DMS79 (cell line): ENCODE measurements at places on chromosomes 1 and 21.

- DNase-seq = no peak
These were observed 257.0 kb downstream of the HHIPL2 start for GRCh38 chr1:222290866-222291265.

- no peak for DNase-seq
These were observed 55.2 kb downstream of the GPR161 start for GRCh38 chr1:168081373-168082007.

DNA sequence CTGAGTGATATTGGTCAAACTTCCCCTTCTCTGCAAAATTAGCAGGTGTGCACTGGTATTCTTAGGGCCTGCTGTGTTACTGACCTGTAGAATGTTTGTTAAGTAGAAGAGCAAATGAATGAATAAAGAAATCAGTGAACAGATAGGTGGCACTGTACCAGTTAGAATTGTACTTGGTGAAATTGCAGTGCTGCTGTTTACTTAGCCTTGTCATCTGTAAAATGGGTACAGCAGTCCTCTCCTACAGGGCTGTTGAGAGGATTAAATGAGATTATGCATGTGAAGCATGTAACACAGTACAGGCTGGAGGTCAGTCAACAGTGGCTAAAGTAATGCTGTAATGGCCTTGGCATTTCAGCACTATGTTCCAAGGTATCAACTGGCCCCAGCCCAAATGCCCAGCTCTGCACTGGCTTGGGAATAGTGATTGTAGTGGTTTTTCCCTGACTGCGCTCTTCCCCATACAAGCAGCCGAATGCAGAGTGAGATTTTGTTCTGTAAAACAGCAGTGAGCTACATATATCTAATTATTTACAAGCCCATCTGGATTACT lies 10.5 kb downstream of the VANGL1 start:
- no peak for DNase-seq

GRCh38 chr1:77421504-77422233 lies 139.8 kb downstream of the AK5 start:
- DNase-seq = no peak

GRCh38 chr1:211420389-211420788 lies 71.6 kb downstream of the RD3 start:
- DNase-seq = no peak

DNA sequence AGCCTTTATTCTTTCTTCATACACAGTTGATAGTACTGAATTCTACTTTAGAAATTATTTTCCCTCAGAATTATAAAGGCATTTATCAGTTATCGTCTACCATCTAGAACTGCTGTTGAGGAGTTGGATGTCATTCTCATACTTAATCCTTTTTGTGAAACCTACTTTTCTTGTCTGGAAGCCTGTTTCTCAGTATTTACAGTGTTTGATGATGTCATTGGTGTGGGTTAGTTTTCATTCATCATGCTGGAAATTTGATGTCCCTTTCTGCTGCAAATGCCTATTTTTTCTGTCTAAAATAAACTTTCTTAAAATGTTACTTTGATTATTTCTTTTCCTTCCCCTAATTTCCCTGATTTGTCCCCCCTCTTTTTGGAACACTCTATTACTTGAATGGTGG lies 22.8 kb upstream of the ZNF281 start:
- DNase-seq = no peak

DNA sequence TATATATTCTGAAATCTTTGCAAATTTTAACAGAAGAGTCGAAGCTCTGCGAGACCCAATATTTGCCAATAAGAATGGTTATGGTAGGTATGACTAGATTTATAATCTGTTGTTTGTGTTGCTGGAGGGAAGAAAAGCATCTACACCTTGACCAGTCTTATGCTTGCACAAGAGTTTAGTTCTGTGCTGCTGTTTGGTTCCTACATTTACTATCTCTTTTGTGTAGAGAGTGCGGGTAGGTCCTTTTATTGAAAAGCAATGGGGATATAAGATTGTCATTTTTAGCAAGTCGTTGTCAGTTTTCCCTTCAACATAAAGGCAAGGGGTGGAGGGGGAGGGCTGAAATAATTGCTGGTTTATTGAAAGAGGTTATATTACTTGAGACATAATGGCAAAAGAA lies 396 bp downstream of the ELAVL4 start:
- no peak for DNase-seq

DNA sequence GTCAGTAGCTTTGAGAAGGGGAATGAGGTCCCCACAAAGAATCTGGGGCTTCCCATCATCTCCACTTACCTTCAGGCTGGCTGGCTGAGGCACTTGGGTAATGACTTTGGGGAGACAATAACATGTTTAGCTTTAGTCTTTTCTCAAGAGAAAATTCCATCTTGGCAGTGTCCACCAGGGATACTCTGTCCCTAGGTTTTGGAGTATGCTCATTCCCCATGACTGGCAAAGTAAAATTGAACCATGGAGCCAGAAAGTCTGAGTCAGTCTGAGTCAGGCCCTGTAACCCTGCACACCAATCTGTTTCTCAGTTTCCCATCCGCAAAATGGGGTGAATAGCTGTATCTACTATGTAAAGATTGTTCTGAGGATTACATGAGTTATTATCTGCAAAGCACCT lies 28.2 kb downstream of the RUNX1 start:
- DNase-seq = no peak

DNA sequence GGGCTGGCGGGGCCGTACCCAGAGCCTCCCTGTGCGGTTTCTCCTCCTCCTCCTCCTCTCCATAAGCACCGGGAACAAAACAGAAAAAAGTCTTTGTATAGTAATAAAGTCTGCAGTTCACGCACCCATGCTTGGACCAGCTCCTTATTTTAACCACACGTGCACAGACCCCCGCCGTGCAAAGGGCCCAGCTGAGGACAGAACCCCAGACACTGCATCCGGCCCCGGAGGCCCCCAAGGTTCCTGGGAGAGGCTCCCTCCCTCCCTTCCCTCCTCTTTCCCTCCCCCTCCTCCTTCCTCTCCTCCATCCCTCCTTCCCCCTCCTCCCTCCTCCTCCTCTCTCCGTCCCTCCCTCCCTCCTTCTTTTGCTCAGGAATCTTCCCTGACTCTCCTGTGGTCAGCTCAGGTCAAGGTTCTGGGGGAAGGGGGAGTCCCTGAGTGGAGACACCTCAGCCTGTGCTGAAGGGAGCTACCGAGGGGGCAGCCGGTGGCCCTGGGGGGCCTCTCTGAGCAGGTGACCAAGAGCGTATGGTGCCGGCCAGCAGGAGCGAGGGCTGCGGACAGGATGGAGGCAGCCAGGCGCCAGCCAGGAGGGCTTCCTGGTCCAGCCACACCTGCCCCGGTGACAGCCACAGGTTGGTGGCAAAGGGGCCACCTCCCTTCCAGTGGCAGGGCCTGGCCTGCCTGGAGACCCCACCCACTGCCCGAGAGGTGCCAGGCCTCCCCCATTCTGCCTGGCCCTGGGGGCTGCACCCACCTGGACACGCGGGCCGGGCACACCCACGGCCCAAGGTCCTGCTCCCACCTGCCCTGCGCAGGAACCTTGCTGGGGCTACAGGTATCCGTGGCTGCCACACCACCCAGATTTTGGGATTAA lies 3.2 kb upstream of the TTLL10 start:
- no peak for DNase-seq

- DNase-seq = no peak
These were observed 23.5 kb upstream of the LMO4 start for GRCh38 chr1:87305151-87305550.
